ENCODE measurements at places on chromosomes 2 and 18. TPM values are rescaled to one million over a fixed set of nuclear protein-coding genes. Genes with fewer than 3 reads are reported as not detected.

Gene CTNNA2
- not detected for polyA plus RNA-seq

Gene GTF2A1L
- polyA plus RNA-seq, result not detected

Gene NOL4
- polyA plus RNA-seq, result 0.06 TPM

Gene ICOS
- 0.04 TPM for polyA plus RNA-seq

Gene SCN2A
- polyA plus RNA-seq, result 0.01 TPM

Gene LDLRAD4
- polyA plus RNA-seq, result 10.4 TPM

Gene TMEM17
- polyA plus RNA-seq, result 1.1 TPM

Gene FN1
- 100 TPM for polyA plus RNA-seq

Gene IL36B
- polyA plus RNA-seq, result not detected

Gene NEU4
- 0.07 TPM for polyA plus RNA-seq

Gene CHRND
- polyA plus RNA-seq, result not detected

Gene LAMA1
- polyA plus RNA-seq, result 0.08 TPM

Gene IL36G
- not detected for polyA plus RNA-seq

Gene SLC40A1
- 10.2 TPM for polyA plus RNA-seq

Gene TNFRSF11A
- polyA plus RNA-seq, result 0.42 TPM

Gene LYG2
- polyA plus RNA-seq, result not detected

Gene ASB18
- 6.7 TPM for polyA plus RNA-seq

Gene ALPG
- not detected for polyA plus RNA-seq

Gene DES
- polyA plus RNA-seq, result 19,385 TPM

All from heart left ventricle (tissue), 16 donors.